Spleen (tissue), 13 donors: ENCODE measurements at places on chromosomes 1 and 21. TPM values are rescaled to one million over a fixed set of nuclear protein-coding genes. Genes with fewer than 3 reads are reported as not detected.

- H3K4me3 ChIP-seq, result no peak overlapping the region
- H3K4me1 ChIP-seq, result no peaks in the 10 kb centered on the region
- no peak for DNase-seq
- no peaks in the 10 kb centered on the region for H3K36me3 ChIP-seq
- no peaks in the 10 kb centered on the region for H3K27me3 ChIP-seq
Measured at GRCh38 chr1:222335586-222335985, 212.3 kb downstream of the HHIPL2 start.

- H3K27me3 ChIP-seq, result no peaks in the 10 kb centered on the region
- H3K27ac ChIP-seq, result no peak overlapping the region
- no peak for DNase-seq
- no peak overlapping the region for H3K4me3 ChIP-seq
Measured at GRCh38 chr1:232226197-232226712, 403.7 kb downstream of the SIPA1L2 start.

GRCh38 chr21:31180256-31181081, 142.2 kb upstream of the KRTAP19-8 start:
- H3K36me3 ChIP-seq, result no peaks in the 10 kb centered on the region
- H3K4me1 ChIP-seq, result peaks cover 10% of the 10 kb centered on the region
- H3K4me3 ChIP-seq, result no peak overlapping the region

GRCh38 chr1:246753670-246754535, 29.7 kb downstream of the SCCPDH start:
- no peak overlapping the region for H3K27ac ChIP-seq
- H3K4me3 ChIP-seq, result no peak overlapping the region
- H3K36me3 ChIP-seq, result peaks cover 5% of the 10 kb centered on the region
- peak; percentile 78 for DNase-seq
- no peaks in the 10 kb centered on the region for H3K27me3 ChIP-seq

DNA sequence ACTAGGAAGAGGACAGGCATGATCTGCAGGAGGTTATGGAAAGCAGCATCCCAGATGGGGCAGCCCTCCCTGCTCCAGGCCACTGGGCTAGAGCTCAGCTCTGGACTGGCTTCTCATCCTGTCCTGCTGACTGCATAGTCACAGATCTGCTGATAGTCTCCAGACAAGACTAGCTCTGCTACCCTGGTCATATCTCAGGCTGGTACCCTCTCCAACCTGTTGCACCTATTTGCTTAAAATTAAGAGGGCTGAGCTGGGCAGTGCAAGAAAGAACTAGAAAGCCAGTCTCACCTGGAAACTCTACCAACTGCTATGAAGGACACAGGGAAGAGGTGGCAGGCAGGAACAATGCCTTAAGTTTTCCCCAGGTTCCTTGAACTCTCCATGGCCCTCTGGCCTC, 40.4 kb downstream of the ITPKB start:
- H3K36me3 ChIP-seq, result peaks cover 33% of the 10 kb centered on the region
- no peaks in the 10 kb centered on the region for H3K27me3 ChIP-seq
- H3K4me3 ChIP-seq, result no peak overlapping the region

DNA sequence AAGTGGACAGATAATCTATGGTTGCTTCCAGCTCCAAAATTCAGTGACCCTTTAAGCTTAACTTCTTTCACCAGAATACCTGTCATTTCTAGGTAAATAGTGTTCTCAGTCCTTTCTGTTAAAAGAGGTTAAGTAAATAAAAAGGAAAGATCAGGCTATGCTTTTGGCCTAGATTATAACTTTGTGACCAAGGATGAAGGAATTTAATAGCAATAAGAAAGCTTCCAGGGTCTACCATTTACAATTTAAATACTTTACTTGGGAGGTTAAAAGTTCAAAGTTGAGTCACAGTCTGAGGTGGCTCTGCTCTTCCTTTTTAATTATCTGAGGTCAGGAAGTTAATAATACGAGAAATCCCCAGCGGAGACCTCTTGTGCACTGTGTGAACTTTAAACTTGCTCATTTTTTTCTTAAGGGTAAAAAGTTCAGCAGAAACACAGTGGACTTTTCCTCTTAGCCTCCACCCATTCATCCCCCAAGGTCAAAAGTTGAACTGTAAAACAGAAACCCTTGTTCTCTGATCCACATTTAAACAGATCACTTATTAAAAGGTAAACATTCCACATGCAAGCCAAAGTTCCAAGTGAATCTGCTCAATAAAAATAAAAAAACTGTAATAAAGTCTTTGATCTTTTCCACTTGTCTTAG, 187.1 kb downstream of the NRIP1 start:
- DNase-seq, result no peak
- H3K4me3 ChIP-seq, result no peak overlapping the region

SPRR5 gene
- total RNA-seq, result not detected

DNA sequence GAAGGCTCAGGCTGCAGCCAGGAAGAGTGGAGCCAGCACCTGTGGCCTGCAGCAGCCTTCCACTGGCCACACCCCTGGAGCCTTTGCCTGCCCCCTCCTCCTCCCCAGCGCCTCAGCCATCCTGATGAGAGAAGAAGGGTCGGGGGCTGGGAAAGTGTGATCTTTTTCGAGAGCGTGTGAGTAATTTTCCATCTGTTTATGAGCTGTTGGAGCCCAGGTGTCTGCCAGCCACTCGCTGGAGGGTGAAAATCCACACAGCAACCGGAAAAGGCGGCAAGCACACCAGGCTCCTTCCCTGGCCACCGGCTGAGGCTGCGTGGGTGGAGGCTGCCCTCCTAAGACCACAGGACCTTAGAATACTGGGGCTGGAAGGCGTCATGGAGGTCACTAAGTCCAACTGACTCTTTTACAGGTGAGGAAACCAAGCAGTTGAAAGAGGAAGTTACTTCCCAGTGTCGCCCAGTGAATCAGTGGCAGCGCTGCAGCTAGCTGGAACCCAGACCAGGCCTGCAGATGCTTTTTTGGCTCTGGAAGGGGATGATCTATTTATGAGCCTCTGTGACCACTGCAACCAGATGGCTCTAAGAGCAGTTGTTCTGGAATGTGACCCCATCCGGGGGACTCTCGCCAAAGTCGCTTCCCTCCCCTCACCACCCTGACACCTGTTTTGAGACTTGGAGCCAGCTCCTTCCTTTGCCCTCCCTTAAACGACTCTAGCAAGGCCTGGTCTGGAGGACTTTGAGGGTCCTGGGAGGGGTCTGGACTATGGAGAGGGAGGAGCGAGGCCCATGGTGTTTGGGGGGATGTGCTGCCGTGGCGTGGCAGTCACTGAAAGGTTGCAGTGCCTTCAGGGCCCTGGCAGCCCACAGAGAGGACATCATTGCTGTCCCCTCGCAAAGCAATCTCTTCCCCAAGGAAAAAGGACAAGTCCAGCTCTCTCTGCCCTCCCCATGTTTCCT, 54.5 kb downstream of the LGR6 start:
- no peaks in the 10 kb centered on the region for H3K4me1 ChIP-seq
- H3K4me3 ChIP-seq, result no peak overlapping the region
- no peak overlapping the region for H3K27ac ChIP-seq

DNA sequence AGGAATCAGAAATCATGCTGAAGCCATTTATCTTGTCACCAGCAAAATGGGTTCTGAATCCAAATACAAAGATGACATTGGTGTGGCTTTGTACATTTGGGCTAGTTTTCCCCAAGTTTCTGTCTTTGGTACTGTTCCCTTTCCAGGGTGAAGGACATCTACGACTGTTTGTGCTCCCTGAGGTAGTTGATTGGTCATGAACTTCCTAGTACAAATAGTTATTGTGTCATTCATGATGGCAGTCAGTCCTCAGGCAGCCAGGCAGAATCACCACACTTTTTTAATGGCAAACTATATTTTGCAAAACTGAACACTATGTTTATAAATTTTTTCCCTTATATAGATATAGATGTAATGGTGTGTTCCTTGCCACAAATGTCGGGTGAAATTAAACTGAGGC, 46.0 kb downstream of the CEP350 start:
- H3K4me3 ChIP-seq, result no peak overlapping the region
- H3K4me1 ChIP-seq, result peaks cover 17% of the 10 kb centered on the region

DNA sequence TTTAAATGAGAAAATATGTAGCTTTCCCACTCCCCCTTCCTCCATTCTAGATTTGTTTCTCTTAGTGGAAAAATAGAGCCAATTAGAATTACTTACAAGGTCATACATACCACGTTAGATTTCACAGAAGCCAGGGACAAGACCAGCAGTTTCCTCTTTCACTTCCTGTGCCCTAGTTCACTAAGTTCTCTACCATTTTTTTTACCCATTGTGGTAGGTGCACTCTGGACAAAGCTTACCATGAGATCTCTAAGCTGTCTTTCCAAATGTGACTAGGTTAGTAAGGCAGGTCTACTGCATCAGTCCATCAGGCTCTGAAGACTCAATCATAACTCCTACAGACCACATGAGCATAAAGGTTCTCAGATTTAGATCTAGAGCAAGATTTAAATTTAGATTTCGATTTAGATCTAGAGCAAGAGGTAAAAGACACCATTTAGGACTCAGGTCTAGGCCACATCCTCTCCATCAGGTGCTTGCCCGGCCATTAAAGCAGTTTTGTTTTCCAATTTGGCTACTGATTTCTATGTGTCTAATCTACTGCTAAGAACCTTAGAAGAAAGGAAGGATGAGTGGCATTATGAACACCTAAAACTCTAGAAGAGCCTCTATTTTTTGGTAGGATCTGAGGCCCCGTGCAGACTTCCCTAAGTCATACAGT, 235.3 kb downstream of the FAF1 start:
- peak overlapping the region; percentile 84 for H3K27ac ChIP-seq
- no peaks in the 10 kb centered on the region for H3K36me3 ChIP-seq
- no peak overlapping the region for H3K4me3 ChIP-seq
- H3K27me3 ChIP-seq, result no peaks in the 10 kb centered on the region
- no peak for DNase-seq
- peaks cover 7% of the 10 kb centered on the region for H3K4me1 ChIP-seq

- no peak overlapping the region for H3K27ac ChIP-seq
- H3K4me1 ChIP-seq, result peaks cover 4% of the 10 kb centered on the region
- H3K36me3 ChIP-seq, result no peaks in the 10 kb centered on the region
- no peaks in the 10 kb centered on the region for H3K27me3 ChIP-seq
Measured at GRCh38 chr21:42160765-42161164, 58.2 kb upstream of the ABCG1 start.

DNA sequence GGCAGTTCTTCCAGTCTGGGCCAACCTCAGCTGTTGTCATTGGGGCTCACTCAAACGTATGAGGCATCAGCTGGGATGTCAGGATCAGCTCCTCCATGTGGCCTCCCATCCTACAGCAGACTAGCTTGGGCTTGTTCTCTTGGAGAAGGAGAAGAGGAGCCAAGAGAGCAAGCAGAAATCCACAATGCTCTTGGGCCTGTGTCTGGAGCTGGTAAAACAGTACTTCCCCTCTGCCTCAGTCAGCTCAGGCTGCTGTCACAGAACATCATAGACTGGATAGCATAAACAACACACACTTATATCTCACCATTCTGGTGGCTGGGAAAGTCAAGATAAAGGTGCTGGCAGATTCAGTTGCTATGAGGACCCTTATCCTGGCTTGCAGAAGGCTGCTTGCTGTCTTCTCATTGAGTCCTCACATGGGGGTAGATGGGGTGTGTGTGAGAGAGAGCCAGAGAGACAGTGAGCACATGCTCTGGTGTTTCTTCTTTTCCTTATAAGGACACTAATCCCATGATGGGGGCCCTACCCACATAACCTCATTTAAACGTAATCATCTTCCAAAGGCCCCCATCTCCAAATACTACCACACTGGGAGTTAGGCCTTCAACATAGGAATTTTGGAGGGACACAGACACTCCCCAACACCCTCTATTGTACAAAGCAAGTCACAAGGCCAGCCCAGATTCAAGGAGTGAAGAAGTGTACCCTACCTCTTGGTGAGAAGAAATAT, 16.3 kb upstream of the DNAJC6 start:
- no peaks in the 10 kb centered on the region for H3K4me1 ChIP-seq
- H3K36me3 ChIP-seq, result no peaks in the 10 kb centered on the region
- H3K27ac ChIP-seq, result no peak overlapping the region
- no peak for DNase-seq

ILDR2 gene
- total RNA-seq, result 0.49 TPM

- H3K4me3 ChIP-seq, result no peak overlapping the region
- DNase-seq, result no peak
- H3K27me3 ChIP-seq, result no peaks in the 10 kb centered on the region
- peaks cover 8% of the 10 kb centered on the region for H3K4me1 ChIP-seq
Measured at GRCh38 chr1:236808564-236809130, 13.6 kb downstream of the MTR start.

ITLN2 gene
- total RNA-seq, result not detected

- H3K27ac ChIP-seq, result no peak overlapping the region
- no peaks in the 10 kb centered on the region for H3K4me1 ChIP-seq
- no peak overlapping the region for H3K4me3 ChIP-seq
- peaks cover 2% of the 10 kb centered on the region for H3K27me3 ChIP-seq
Measured at GRCh38 chr1:95313527-95313926, 79.5 kb downstream of the RWDD3 start.

GRCh38 chr1:171381866-171382210, 67.9 kb downstream of the FMO4 start:
- H3K27ac ChIP-seq, result no peak overlapping the region
- H3K4me3 ChIP-seq, result no peak overlapping the region
- no peaks in the 10 kb centered on the region for H3K36me3 ChIP-seq
- no peaks in the 10 kb centered on the region for H3K4me1 ChIP-seq
- no peak for DNase-seq
- H3K27me3 ChIP-seq, result no peaks in the 10 kb centered on the region

DNA sequence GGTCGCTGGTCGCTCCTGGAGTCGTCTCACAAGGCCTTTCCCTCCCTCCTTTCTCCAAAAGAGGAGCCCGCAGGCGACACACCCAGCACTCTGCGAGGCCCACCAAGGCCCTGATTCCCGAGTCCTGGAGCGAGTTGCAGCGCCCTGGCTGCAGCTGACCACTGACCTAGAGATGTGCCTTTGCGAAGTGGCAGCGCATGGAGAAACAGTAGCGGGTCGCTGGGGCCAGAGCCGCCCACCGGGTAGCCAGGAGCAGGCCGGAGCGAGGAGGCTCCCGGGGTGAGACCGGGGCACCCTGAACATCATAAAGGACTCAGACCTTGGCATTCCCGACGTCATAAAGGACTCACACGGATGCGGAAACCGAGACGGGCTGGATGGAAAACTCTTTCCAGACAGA, 10.3 kb upstream of the NBPF11 start:
- peaks cover 14% of the 10 kb centered on the region for H3K4me1 ChIP-seq
- H3K4me3 ChIP-seq, result no peak overlapping the region

- H3K27me3 ChIP-seq, result no peaks in the 10 kb centered on the region
- no peaks in the 10 kb centered on the region for H3K4me1 ChIP-seq
Measured at GRCh38 chr21:16419188-16419921, 689.6 kb downstream of the USP25 start.

- no peaks in the 10 kb centered on the region for H3K27me3 ChIP-seq
- DNase-seq, result no peak
- H3K36me3 ChIP-seq, result no peaks in the 10 kb centered on the region
- no peak overlapping the region for H3K4me3 ChIP-seq
- H3K4me1 ChIP-seq, result no peaks in the 10 kb centered on the region
- no peak overlapping the region for H3K27ac ChIP-seq
Measured at GRCh38 chr1:217214551-217214950, 416.3 kb downstream of the GPATCH2 start.

RHD gene
- 1.6 TPM for total RNA-seq

DNA sequence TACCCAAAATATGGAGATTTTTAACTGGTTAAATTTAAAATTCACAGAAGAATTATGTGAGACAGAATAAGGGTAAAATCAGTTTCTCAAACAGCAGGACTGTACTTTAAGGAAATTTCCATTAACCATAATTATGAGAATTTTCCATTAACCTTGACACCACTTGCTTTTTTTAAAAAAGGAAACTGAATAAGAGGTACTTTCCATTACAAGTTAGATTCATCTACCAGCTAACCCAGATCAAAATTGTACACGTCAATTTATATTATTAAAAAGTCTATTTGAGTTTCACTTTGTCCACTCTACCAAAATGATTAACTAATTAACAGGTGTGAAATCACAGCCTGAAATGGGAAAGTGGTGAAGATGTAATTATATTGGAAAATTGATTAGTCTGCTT, 414.5 kb downstream of the DPYD start:
- no peaks in the 10 kb centered on the region for H3K27me3 ChIP-seq
- no peak overlapping the region for H3K27ac ChIP-seq
- no peak for DNase-seq
- H3K4me3 ChIP-seq, result no peak overlapping the region

UBQLN4 gene
- 21.0 TPM for total RNA-seq

FMO4 gene
- 4.1 TPM for total RNA-seq
